ENCODE measurements at places on chromosomes 1 and 21. TPM values are rescaled to one million over a fixed set of nuclear protein-coding genes. Genes with fewer than 3 reads are reported as not detected.
A peak's percentile ranks its signal among the peaks of the same experiment; 100 is the strongest.

DNA sequence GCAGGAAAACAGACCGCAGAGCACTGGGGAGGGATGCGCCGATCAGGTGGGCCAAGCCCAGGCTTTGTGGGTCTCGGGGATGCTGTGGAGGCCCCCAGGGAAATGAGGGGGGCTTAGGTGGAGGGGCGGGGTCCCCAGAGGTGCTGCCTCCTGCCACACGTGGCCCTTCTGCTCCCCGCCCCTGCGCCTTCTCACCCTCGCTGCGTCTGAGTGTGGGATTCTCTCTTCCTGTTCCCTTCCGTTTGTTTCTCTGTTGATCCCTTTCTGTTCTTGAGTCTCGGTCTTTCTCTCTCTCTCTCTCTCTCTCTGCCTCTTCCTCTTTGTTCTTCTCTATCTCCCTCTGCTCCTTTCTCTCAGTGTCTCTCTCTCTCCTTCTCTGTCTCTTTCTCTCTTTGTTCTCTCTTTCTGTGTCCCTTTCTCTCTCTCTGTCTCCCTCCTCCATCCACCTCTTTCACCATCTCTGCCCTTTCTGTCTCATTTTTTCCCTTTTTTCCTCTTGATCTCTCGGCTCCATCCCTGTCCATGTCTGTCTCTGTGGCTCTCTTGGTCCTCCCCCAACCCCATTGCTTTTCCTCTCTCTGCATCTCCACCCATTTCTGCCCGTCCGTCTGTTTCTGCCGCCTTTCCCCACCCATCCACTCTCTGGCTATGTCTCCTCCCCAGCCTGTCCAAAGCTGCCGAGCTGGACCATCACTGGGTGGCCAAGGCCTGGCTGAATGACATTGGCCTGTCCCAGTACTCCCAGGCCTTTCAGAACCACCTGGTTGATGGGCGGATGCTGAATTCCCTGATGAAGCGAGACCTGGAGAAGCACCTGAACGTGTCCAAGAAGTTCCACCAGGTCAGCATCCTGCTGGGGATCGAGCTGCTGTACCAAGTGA, 52.4 kb upstream of the TMEM51 start:
- no peak for DNase-seq

DNA sequence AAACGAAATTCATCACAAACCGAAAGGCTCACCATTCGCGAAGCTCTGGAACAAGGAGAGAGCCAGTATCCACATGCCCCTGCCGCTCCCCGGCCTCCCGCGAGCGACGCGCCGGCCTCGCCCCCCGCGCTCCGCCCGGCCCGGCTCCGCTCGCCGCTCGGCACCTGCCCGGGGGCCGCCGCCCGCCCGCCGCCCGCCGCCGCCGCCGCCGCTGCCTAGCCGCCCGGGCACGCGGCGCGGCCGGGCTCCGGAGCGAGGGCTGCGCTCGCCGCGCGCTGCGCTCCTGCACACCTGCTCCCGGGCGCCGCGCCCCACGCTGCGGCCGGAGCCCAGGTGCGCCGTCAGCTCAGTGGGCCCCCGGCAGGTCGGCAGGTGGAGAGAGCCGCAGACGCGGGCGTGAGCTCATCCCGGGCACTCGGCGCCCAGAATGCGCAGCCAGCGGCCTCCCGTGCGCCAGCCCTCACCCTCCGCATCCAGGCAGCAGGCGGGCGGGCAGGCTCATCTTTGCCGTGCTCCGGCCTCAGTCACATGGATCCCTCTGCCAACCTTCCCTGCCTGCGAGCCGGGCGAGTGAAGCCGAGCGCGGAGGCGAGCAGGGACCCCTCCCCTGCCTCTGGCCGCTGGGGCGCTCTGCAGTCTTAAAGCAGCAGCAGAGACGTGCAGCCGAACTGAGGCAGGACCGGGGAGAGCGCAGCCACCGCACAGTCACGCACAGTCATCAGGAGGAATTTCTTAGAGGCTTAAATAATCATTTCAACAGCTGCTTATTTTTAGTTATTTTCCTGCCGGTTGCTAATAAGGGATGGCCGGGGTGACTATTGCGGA, at the start of gene DSCAM:
DSCAM (minus strand) TSS at position 572 of the 825 bp plus-strand sequence; CDS start at position 75, 497 bp downstream.
- no peak for DNase-seq

DNA sequence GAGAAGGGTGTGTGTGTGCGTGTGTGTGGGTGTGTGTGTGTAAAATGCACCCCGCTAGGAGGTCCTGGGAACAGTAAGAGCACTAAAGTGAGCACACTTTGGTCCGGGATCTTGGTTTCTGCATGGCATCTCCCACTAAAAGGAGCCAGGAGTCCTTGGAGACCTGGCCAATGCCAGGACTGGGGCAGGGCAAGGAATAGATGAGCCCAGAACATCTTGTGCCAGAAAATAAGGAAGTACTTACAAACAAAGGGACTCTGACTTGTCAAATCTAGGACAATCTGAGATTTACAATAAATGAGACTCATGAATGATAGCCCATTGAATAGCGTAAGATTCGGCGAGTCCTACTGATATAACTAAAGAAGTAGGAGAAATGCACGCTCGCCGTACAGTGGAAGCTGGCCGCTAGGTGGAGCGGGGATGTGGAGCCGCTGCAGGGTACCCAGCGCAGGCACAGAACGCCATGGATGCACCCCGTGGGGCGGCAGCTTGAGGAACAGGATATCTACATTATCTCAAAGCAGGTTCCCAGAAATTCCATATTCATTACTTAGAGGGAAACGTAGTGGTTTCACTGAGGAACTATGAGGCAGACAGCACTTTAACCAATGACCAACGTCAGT, 7.1 kb downstream of the SLC37A1 start:
- no peak for DNase-seq

The RGS7 gene
- not detected for total RNA-seq

GRCh38 chr1:119347858-119348257, 20.7 kb upstream of the HAO2 start:
- DNase-seq: no peak

DNA sequence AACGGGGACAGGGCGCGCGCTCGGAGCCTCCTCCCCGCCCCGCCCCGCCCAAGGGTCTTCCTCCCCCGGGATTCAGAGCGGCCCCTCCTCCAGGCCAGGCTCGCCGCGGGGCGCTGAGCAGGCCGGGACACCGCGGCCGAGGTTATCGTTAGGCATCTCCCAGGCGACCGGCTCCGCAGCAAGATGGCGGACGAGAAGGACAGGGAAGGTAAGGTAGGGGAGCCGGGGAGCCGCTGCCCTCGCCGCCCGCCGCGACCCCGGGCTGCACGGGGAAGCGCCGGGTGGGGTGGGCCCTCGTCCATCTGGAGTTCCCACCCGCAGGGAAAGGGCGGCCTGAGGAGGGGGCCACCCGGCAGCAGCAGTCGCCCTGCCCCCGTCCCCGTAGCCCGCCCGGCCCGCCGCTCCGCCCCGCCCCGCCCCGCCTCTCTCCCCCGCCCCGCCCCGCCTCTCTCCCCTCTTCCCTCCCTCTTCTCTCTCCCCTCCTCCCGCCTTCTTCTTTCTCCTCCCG, 105.9 kb upstream of the HNRNPU start:
- no peak for DNase-seq

The AMPD2 gene
- 285 TPM for total RNA-seq

- no peak for DNase-seq
These were observed 138.6 kb upstream of the NGF start for GRCh38 chr1:115476616-115477015.

DNA sequence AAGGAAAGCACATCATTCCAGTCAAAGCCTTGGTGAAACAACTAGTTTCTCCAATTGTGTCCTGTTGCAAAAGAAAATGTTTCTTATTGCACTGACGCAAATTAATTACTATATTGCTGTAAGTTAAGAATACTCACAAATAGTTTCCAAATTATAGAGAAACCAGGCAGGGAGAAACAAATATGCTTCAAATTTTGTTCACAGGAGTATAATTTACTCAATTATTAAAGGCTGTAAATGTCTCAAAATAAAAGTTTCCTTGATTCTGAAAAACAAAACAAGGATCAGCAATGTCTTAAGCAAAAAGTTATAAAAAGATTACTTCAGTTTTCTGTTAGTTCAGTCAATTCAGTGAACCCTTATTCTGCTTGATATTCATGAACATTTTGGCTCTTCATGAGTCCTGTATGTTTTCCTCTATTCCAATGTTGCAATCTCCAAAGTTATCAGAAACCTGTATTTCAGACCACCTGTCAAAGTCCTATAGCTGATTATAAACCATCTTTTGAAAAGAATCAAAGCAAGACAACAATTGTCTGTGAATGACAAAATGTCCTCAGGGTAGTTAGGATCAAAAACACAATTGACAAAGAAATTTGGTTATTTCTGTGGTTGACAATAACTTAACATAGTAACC, 11.7 kb upstream of the SYPL2 start:
- no peak for DNase-seq

DNA sequence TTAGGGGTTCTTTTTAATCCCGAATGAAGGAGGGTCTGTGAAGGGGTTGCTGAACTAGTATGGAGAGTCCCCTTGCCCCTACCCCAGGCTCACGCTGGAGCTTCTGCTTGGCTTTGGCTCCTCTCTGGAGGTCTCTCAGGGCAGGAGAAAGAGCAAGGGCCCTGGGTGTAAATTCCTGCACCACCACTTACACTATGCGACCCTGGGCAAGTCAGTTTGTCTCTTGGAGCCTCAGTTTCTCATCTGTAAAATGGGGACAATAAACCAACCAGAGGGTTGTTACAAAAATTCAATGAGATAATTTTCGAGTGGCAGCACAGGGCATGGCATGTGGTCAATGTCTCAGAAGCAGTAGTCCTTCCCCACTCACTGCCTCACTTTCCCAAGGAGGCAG, 11.4 kb downstream of the FOXO6 start:
- DNase-seq: no peak

- DNase-seq: no peak
These were observed 231.7 kb downstream of the PAPPA2 start for GRCh38 chr1:176694713-176695112.

DNA sequence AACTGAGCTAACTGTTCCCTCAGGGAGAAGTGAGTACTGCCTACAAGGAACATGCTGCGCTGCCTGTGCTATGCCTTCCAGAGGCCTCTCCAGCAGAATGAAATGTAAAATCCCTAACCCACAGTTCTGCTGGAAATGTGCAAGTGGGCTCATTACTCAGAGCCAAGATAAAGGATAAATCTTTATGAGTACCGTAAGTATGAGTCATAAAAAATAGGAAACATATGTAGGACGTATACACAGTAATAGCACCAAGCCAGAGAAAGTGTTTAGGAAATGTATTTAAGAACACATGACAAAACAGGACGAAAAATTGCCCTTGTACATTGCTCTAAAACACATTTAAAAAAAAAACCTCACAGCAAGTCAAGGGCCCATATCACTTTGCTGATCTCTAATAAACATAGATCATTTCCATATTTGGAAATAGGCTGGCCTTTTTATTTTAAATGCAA, 104.6 kb downstream of the TGFBR3 start:
- no peak for DNase-seq

The CFHR4 gene
- not detected for total RNA-seq

The S100A2 gene
- not detected for total RNA-seq

GRCh38 chr1:36095760-36096405, 7.2 kb downstream of the ADPRS start:
- no peak for DNase-seq

DNA sequence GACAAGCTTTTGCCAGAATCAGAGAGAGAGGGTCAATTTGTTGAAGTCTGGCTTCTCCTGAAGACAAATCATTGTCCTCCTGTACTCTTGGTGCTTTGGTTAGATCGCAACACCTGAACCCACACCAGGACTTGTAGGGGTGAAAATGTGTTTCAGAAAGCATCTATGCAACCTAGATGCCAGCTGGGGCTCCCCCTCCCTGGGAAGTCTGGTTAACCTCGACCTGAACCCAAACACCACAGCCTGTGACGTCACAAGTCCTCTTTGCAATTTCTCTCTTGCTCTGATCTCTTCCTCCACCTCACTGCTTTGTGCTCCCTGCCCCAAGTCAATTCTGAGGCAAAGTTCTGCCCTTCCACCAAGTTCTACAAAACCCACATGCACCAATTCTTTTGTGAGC, 42.8 kb upstream of the USP24 start:
- DNase-seq: peak; percentile 83

DNA sequence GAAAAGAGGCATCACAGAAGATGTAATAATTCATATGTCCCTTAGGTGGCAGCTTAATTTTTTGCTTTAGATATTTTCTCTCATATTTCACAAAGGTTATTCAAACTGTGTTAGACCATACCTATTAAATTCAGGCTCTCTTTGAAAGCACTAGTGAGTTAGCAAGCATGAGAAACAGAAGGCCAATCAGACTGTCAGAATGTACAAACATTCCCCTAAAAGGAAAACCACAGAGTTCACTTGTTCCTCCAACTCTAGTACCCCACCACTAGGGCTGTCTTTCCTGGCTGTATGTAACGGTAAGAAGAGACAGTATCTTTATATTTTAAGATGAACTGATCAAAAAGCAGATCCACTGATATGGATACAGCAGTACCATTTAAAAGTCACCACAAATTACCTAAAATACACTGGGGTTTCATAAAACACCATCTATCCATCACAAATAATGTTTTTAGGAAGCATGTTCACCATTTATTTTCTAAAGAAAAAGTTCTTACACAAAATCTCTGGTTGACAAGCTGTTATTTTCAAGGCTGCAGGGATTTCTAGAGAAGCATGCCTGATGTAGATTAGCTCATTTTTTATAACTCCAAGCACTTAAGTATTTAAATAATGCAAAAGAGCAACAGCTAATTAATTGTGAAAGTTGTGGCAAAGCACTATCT, 1.8 kb downstream of the ARPC5 start:
- DNase-seq: no peak

The ZNF695 gene
- not detected for total RNA-seq

The KRTAP24-1 gene
- total RNA-seq: not detected

DNA sequence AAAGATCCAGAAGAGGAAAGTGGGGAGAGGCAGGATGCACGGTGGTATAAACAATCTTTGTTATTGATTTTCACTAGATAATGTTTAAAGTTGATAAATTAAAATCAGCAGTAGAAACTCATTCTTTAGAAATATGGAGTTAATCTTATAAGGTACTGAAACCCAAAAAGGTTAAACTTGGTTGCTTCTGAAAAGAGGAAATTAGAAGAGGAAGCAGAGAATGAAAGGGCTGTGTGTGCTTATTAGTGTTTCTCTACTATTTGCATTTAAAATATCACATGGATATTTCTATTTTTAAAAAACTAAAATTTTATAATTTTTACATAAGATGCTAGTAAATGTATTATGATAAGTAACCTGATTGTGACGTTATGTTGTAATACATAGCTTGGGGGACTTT, 24.4 kb downstream of the C1orf141 start:
- no peak for DNase-seq

- DNase-seq: no peak
These were observed 385.6 kb downstream of the HLX start for GRCh38 chr1:221264848-221265247.

The IGSF21 gene
- total RNA-seq: not detected

DNA sequence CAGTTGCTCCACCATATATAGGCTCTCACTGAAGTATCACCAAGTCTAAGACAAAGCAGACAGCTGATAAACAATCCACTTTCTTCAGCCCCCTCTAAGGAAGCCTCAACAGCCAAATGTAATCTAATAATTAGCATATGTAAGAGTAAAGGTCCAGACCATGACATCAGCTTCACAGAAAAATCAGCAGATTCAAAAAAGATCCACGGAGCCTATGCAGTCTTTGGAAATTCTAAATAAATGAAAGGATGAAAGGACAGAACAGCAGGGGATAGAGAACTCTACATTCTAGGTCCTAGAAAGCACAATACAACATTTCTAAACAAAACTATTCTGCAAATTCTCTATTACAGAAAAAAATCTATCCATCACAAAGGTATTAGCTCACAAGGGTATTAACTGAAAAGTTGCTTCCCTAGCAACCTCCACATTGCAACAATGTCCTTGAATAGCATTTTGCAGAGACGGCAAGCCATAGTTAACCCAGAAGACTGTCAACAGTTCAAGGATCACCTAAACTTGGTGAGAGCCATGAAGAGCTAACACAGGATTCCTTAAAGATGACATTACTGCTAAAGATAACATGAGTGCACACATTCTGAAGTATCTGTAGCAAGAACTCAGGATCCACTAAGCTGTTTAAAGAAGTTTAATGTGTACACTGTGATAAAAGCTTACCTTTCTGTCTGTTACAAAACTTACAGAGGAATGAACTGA, 74.3 kb downstream of the SIPA1L2 start:
- DNase-seq: no peak

Data from T-cell (primary cell).